Thoracic aorta (tissue), 2 donors: ENCODE measurements at places on chromosomes 6 and 20. TPM values are rescaled to one million over a fixed set of nuclear protein-coding genes. Genes with fewer than 3 reads are reported as not detected.

WFDC10B gene
- total RNA-seq = not detected

COL21A1 gene
- 53.7 TPM for total RNA-seq

TPD52L1 gene
- 37.1 TPM for total RNA-seq

RNF114 gene
- total RNA-seq = 128 TPM

CCN5 gene
- total RNA-seq = 652 TPM

SERINC3 gene
- 98.9 TPM for total RNA-seq

HSPA12B gene
- 4.6 TPM for total RNA-seq

PPP1R3D gene
- 10.5 TPM for total RNA-seq
